ENCODE measurements at places on chromosomes 4 and X.

- DNase-seq = no peak
These were observed 5.8 kb upstream of the ADRA2C start for GRCh38 chr4:3760346-3760745.

GRCh38 chr4:168751263-168752225, 254.7 kb downstream of the PALLD start:
- no peak for DNase-seq

GRCh38 chr4:145406970-145407369, 74.7 kb upstream of the SMAD1 start:
- DNase-seq = no peak

DNA sequence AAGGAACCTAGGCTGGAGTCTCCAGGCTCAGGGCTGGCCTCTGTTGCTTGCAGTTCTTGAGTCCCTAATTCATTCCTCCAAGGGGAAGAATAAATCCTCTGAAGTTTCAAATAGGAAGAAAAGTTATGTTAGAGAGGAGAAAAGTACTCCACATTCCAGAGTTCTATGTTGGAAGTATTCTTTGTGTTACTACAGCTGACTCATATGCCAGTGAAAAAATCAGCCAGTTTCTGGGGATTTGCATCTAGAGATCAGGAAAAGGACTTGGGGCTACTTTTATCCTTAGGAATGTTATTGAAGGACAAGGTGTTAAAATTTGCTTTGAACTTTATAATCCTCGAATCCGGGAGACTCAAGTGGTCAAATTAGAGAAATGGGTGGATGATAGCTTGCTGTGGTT, 11.7 kb upstream of the NUDT9 start:
- no peak for DNase-seq

DNA sequence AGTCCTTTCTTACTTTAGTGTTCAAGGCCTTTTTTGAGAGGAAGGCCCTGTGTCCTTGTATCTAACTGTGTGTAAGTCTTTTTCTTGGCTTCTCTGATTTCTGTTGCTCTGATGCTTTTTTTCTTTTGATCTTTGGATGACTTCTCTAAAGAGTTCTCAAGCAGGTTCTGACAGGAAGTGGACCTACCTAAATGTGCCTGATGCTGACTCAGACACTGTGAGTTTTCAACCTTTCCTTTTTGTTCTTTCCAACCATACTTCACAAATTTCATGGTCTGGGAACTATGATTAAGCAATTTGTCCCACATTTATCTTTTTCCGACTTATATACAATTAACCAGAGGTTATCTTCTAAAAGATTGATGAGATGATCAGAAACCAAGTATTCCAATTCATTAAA, 96.5 kb downstream of the SYTL5 start:
- no peak for DNase-seq

DNA sequence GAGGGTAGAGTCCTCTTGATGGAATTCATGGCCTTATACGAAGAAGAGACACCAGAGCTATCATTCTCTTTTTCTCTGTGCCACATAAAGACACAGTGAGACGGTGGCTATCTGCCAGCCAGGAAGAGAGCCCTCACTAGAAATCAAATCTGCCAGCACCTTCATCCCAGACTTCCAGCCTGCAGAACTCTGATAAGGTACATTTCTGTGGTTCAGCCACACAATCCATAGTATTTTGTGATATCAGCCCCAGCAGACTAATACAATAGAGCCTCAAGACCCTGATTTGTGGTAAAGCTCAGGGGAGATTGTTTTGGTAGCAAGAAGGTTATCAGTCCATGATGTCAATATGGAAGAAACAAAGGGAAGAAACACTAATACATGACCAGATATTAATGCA, 1213.2 kb downstream of the NLGN4X start:
- DNase-seq = no peak

DNA sequence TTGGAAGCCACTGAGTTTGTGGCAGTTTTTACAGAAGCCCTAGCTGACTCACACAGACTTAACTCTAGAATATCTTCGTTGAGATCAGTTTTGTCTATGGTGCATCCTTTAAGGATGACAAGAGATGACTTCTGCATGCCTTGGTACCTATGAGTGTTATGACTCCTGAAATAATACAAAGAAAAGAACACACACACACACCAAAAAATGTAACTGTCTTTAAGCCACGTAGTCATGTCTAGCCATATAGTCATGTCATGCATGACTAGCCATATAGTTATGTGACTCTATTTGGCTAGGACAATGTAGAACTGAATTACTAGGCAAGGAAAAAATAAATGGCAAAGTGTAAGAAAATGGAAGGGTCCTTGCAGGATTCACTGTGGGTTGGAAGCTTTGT, 447.8 kb downstream of the NLGN4X start:
- DNase-seq = no peak

DNA sequence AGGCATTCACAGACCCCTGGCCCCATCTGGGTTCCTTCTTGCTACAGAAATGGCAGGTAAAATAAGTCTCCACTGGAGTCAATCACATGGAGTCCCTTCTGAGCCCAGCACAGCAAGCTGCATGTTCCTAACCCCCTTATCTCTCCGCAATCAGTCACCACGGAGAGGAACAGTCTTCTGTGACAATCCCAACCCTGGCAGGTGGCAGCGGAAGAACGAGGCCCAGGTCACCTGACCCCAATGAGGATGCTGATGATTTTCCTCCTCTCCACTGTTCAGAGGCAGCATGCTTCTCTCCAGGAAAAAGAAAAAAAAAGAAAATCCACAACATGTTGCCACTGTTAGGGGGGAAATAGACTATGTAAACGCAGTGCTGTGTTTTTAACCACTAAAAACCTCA, 50.1 kb downstream of the TSPAN5 start:
- no peak for DNase-seq

DNA sequence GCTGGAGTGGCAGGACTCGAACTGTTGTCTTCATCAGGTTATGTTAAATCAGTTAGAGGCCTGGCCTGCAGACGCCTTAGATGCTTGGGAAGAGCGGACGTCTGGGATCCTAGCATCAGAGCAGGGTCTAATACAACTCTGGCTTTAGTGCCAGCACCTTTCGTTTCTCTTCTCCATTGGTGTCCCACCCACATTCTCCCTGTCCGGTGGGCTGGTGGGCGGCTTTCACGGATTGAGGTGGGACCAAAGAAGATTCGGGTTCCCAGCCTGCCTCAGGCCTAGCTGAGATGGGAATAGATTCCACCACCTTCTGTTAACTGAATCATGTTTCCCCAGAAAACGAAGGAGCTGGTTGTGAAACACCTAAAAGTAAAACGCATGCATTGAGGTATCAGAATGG, 939 bp downstream of the PDK3 start:
- no peak for DNase-seq

DNA sequence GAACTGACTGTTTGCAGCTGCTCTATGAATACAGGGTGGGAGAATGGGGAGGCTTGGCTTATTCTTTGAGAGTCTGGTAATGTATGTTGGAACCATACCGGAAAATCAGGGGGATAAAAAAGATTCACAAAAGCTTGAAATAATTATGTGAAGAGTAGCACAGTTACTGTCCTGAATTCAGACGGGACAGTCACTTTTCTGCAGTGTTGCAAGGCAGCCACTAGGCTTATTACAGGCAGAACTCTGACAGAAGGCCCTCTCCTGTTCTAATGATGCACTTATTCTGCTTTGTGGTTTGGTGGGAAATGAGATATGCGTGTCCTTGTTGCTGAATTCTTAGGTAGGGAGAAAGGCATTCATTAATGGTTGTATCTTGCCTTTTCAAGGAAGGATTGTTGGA, 37.2 kb downstream of the GUCY1B1 start:
- peak; percentile 26 for DNase-seq
